Fibroblast of the aortic adventitia (primary cell): ENCODE measurements at places on chromosomes 6 and 20. TPM values are rescaled to one million over a fixed set of nuclear protein-coding genes. Genes with fewer than 3 reads are reported as not detected.

- DNase-seq = no peak
Measured at GRCh38 chr20:17722493-17723300, 22.9 kb downstream of the BANF2 start.

DNA sequence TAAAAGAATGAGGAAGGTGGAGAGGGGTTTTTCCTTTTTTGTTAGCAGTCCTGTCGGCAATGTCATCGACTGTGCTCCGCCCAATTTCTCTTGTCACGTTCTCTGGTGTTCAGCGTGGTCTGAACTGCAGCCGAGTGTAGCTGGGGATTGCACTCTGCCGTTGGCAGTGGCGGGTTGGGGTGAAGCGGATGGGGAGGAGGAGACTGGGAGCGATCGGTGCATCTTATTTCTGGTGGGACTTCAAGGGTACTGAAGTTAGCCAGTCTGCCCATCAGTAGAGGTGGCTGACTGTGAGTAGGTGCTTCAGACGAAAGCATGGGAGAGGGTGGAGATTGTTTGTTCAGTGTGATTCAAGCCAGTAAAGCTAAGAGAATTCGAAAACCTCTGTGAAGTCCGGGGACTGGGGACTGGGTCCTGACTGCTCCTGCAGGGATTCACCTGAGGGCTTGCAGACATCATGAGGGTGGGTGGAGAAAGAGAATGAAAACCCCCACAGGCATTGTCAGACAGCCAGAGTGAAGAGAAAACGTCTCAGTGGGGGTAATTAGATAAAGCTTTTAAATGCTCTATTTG, 5.1 kb downstream of the RREB1 start:
- no peak for DNase-seq

Gene ZNF292
- total RNA-seq = 34.7 and 42.6 TPM in 2 replicates

Gene HDGFL1
- total RNA-seq = not detected in 2 replicates
